Fibroblast of the aortic adventitia (primary cell): ENCODE measurements at places on chromosomes 3 and 15. TPM values are rescaled to one million over a fixed set of nuclear protein-coding genes. Genes with fewer than 3 reads are reported as not detected.

DNA sequence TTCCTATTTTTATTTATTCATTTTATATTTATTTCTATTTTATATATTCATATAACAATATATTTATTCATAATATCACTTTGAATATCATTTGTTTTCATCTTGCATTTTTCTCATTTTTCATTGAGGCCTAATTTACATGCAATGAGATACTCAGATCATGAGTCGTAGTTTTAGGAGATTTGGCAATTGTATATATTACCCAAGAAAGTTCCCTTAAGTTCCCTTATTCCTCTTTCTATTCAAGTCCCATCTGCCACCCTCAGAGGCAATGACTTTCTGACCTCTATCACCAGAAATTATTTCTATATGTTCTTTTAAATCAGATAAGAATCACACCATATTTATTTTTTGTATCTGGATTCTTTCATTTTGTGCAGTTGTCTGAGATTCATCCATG is 329.1 kb upstream of the TPRG1 start:
- DNase-seq = peak; percentile 57

- peak; percentile 4 for DNase-seq
Observed at GRCh38 chr3:11907667-11908660, 61.3 kb upstream of the TAMM41 start.

- DNase-seq = peak; percentile 93
Observed at GRCh38 chr15:99704444-99704838, 28.8 kb downstream of the LYSMD4 start.

- DNase-seq = no peak
Observed at GRCh38 chr3:53056442-53056841, 10.6 kb upstream of the SFMBT1 start.

DNA sequence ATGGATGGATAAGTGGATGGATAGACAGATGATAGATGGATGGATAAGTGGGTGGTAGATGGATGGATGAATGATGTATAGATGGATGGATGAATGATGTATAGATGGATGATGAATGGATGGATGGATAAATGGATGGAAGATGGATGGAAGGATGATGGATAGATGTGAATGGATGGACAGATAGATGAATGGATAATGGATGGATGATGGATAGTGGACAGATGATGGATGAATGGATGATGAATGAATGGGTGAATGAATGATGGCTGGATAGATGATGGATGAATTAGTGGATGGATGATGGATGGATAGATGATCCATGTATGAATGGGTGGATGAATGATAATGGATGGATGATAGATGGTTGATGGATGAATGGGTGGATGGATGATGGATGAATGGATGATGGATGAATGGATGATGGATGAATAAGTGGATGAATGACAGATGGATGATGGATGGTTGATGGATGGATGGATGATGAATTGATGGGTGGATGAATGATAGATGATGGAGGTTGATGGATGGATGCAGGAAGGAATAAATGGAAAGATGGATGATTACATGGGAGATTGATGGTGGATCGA is 69.3 kb downstream of the ITGA11 start:
- no peak for DNase-seq

DNA sequence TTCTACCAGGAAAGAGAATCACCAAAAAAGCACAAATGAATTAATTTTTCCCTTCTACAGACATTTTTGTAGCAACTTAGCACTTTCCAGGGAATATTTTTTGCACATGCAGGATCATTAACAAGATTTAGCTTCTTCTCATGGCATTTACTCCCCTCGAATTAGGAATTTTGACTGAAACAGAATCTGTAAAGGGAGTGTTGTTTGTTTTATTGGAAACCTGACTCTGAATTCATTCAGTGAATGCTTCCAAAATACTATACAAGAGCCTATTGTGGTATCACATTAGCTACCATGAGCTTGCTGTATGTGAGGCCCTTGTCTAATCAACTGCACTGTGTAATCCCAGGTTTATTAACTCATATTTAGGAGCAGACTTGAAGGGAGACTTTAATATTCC is 130.4 kb upstream of the ATP10A start:
- DNase-seq = no peak

Gene ALPK3
- total RNA-seq = 0.18 and 0.65 TPM in 2 replicates

Gene SLC24A5
- total RNA-seq = not detected in 2 replicates

Gene KCNAB1
- 3.3 and 9.2 TPM in 2 replicates for total RNA-seq

Gene FEZF2
- total RNA-seq = not detected in 2 replicates
